ENCODE measurements at places on chromosomes 13 and 19.

- DNase-seq, result no peak
These were observed at the start of gene TJP3 for GRCh38 chr19:3708207-3708931. TJP3 (plus strand) TSS chr19:3708384; CDS start chr19:3728433, 20,049 bp downstream.

DNA sequence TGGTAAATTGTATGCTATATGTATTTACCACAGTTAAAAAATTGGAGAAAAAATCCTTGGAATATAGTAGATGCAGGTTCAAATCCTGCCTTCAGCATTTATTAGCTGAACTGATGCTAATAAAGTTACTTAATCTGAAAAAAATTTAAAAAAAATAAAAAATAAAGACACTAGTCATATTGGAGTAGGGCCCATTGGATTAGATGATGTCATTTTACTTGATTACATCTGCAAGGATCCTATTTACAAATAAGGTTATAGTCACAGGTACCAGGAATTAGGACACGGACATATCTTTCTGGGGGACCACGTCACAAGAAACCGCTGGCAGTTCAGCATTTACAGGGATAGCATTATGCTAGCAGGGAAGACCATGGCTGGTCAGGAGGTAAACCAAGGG lies 6.2 kb downstream of the ZNF555 start:
- DNase-seq, result no peak

- DNase-seq, result no peak
These were observed 2.3 kb upstream of the STRN4 start for GRCh38 chr19:46748325-46749109.

GRCh38 chr19:45166723-45167252 lies 6.0 kb upstream of the NKPD1 start:
- peak; percentile 58 for DNase-seq

GRCh38 chr19:29836409-29836825 lies 24.6 kb downstream of the CCNE1 start:
- no peak for DNase-seq

All from NCI-H187 (cell line).